Activated CD4-positive, alpha-beta T cell treated with anti-CD3 and anti-CD28 coated beads, Interleukin-2, amount 10 ng/mL, durations not matched to agents 7 days and 5 days (primary cell): ENCODE measurements at places on chromosomes 3 and 15. TPM values are rescaled to one million over a fixed set of nuclear protein-coding genes. Genes with fewer than 3 reads are reported as not detected.

DNA sequence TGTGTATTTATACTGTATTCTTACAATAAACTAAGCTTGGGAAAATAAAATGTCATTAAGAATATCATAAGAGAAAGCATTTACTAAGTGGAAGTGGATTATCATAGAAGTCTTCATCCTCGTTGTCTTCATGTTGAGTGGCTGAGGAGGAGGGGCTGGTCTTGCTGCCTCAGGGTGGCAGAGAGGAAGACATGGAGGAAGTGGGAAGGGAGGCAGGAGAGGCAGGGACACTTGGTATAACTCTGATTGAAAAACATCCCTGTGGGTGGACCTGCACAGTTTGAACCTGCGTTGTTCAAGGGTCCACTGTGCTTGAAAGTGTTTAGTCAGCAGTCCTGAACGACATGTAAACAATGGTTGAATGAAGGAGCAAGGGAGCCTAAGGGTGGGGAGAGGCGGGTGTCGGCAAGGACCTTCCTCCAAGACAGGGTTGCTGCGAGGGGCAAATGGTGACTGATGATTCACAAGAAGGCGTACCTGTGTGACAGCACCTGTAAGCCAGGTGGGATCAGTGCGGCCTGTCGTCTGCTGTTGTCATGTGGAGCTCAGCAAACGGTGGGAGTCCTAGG, 103.8 kb upstream of the KLF13 start:
- no peak for DNase-seq

GRCh38 chr3:188664795-188665194, 507.0 kb upstream of the TPRG1 start:
- DNase-seq, result no peak

- no peak for DNase-seq
These were observed 301.7 kb upstream of the ROPN1 start for GRCh38 chr3:124293584-124293983.

- no peak for DNase-seq
These were observed 26.9 kb downstream of the NR1I2 start for GRCh38 chr3:119808843-119809242.

GRCh38 chr15:81211376-81211775, 14.7 kb downstream of the IL16 start:
- DNase-seq, result no peak

GPR176 gene
- not detected for total RNA-seq

- DNase-seq, result no peak
These were observed 30.4 kb downstream of the OXNAD1 start for GRCh38 chr3:16295298-16295890.

DNA sequence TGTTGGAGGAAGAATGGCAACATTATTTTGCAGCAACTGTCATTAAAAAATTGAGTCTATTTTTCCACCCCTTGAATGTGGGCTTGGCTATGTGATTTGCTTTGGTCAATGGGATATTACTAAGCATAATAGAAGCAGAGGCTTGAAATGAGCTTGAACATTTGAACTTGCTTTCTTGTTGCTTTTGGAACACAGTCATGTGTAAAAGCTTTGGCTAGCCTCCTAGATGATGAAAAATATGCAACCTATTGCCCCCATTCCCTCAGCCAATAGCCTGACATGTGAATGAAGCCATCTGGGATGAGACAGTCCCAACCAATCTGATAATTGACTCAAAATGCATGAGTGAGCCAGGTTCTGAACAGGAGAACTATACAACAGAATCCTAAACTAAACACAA, 78.4 kb downstream of the PLSCR2 start:
- no peak for DNase-seq
